Liver (tissue), 10 donors: ENCODE measurements at places on chromosomes 16 and 17.

- H3K36me3 ChIP-seq, result no peaks in the 10 kb centered on the region
- H3K27me3 ChIP-seq, result no peaks in the 10 kb centered on the region
- H3K27ac ChIP-seq, result no peak overlapping the region
- H3K4me1 ChIP-seq, result no peaks in the 10 kb centered on the region
Observed at GRCh38 chr16:9002042-9002441, 38.3 kb upstream of the USP7 start.

- no peaks in the 10 kb centered on the region for H3K27me3 ChIP-seq
- no peak overlapping the region for H3K4me3 ChIP-seq
- no peaks in the 10 kb centered on the region for H3K4me1 ChIP-seq
- no peaks in the 10 kb centered on the region for H3K36me3 ChIP-seq
- H3K27ac ChIP-seq, result no peak overlapping the region
Observed at GRCh38 chr16:57977418-57978069, 6.6 kb upstream of the CNGB1 start.

DNA sequence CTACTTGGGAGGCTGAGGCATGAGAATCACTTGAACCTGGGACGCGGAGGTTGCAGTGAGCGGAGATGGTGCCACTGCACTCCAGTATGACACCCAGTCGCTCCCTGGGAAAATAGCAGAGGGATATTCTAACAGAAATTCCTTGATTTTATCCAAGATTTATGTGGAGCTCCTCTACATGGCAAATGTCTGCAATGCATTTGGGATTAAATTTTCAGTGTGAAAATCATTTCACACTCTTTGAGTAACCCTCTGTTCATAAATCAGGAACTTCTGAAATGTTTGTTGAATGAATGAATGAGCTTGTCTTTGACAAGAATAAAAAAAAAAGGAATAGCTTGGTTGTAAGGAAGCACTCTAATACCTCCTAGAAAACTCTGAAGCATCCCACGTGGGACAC lies 305.8 kb downstream of the SHISA9 start:
- H3K4me1 ChIP-seq, result no peaks in the 10 kb centered on the region
- H3K36me3 ChIP-seq, result no peaks in the 10 kb centered on the region
- H3K27me3 ChIP-seq, result no peaks in the 10 kb centered on the region

DNA sequence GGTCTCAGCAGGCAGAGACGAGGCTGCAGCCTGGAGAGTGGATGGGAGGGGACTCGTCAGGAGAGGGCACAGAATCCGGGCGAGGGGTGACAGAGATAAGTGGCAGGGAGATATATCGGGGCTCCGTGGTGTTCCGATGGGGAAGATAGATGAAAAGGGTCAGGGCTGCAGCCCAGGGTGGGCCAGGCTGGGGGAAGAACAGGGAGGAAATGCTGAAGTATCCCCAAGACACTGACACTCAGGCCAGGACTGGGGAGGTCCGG lies 2.1 kb downstream of the LGALS3BP start:
- no peak for DNase-seq
- peaks cover 6% of the 10 kb centered on the region for H3K4me1 ChIP-seq
- no peaks in the 10 kb centered on the region for H3K27me3 ChIP-seq
- H3K36me3 ChIP-seq, result no peaks in the 10 kb centered on the region

GRCh38 chr17:57861000-57861789 lies 11.4 kb upstream of the MRPS23 start:
- H3K27me3 ChIP-seq, result no peaks in the 10 kb centered on the region
- no peak overlapping the region for H3K27ac ChIP-seq
- peaks cover 9% of the 10 kb centered on the region for H3K4me1 ChIP-seq
- no peak for DNase-seq

GRCh38 chr16:62752854-62753253 lies 716.6 kb upstream of the CDH8 start:
- H3K27me3 ChIP-seq, result no peaks in the 10 kb centered on the region
- H3K36me3 ChIP-seq, result no peaks in the 10 kb centered on the region

GRCh38 chr17:13973960-13974651 lies 95.2 kb upstream of the COX10 start:
- H3K4me3 ChIP-seq, result no peak overlapping the region
- H3K36me3 ChIP-seq, result no peaks in the 10 kb centered on the region
- DNase-seq, result no peak
- peaks cover 2% of the 10 kb centered on the region for H3K4me1 ChIP-seq
- H3K27ac ChIP-seq, result no peak overlapping the region

DNA sequence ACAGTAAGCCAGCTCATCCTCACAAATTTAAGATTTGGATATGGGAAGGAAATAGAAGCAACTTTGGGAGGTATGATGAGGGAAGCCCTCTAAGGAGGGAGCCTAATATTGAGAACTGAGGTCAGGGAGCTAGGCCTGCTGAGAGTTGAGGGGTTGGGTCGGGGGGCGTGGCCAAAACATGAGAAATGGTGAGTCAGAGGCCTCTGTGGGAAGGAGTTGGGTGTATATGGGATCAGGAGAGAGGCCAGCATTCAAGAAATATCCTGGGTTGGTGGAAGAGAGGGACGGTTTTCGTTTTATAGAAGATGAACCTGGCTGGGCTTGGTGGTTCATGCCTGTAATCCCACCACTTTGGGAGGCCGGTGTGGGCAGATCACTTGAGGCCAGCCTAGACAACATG lies 48.4 kb downstream of the CLEC16A start:
- no peaks in the 10 kb centered on the region for H3K27me3 ChIP-seq
- DNase-seq, result no peak
- no peaks in the 10 kb centered on the region for H3K4me1 ChIP-seq
- peaks cover 8% of the 10 kb centered on the region for H3K36me3 ChIP-seq
- H3K4me3 ChIP-seq, result no peak overlapping the region

- no peaks in the 10 kb centered on the region for H3K27me3 ChIP-seq
- no peaks in the 10 kb centered on the region for H3K4me1 ChIP-seq
- no peaks in the 10 kb centered on the region for H3K36me3 ChIP-seq
- no peak overlapping the region for H3K27ac ChIP-seq
Observed at GRCh38 chr17:15744885-15745284, 12.8 kb downstream of the TBC1D26 start.

DNA sequence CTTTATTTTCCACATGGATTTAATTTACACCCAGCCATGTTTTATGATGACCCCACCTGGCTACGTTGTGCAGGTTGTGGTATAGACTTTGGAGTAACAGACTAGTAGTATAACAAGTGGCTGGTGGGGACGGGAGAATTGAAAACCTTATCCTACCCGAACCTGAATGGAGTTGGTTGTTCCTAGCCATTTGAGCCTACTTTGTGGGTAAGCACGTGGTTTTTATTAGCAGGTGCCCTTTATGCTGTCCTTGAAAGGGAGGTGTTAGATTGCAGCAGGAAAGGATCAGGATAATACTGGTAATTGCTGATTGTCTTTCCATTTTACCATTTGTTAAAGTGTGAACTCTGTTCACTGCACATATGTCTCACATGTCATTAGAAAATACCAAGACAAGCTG lies 31.9 kb upstream of the PHAF1 start:
- H3K4me3 ChIP-seq, result no peak overlapping the region
- peaks cover 7% of the 10 kb centered on the region for H3K36me3 ChIP-seq
- no peak overlapping the region for H3K27ac ChIP-seq
- H3K27me3 ChIP-seq, result no peaks in the 10 kb centered on the region

DNA sequence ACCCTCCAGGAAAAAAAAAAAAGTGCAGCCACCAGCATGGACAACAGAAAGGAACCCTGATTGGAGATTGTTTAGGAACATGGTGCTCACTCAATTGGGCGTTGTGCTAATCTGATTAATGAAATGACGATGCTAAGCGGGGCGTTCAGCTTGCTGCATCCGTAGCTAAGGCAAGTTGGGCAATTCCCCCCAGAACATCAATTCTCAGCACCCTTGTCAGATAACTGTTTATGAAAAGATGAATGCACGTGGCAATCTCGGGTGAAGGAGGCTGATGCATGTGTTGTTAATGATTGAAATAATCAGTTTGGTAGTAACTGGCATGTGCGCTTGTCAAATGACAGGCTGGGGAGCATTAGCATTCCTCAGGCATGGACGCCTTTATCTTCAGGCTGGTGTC lies 57.0 kb downstream of the HS3ST3A1 start:
- H3K4me3 ChIP-seq, result no peak overlapping the region
- H3K36me3 ChIP-seq, result no peaks in the 10 kb centered on the region
- H3K4me1 ChIP-seq, result no peaks in the 10 kb centered on the region
- no peak for DNase-seq

- H3K36me3 ChIP-seq, result no peaks in the 10 kb centered on the region
- no peak overlapping the region for H3K27ac ChIP-seq
- H3K4me1 ChIP-seq, result peaks cover 2% of the 10 kb centered on the region
- no peak overlapping the region for H3K4me3 ChIP-seq
- DNase-seq, result no peak
Observed at GRCh38 chr17:69761767-69762321, 313.2 kb upstream of the KCNJ16 start.
